Astrocyte of the spinal cord (primary cell): ENCODE measurements at places on chromosomes 1 and 21.

DNA sequence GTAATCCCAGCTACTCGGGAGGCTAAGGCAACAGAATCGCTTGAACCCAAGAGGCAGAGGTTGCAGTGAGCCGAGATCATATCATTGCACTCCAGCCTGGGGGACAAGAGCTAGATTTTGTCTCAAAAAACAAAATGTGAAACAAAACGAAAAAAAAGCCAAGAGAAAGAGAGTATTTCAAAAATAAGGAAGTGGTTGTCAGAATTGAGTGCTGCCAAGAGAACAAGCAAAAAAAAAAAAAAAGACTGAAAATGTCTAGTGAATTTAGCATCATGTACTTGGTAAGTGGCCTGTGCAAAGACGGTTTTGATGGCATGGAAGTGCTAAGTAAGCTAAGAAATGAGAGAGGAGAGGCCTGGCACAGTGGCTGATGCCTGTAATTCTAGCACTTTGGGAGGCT, 14.3 kb downstream of the KPNA6 start:
- no peak for DNase-seq

GRCh38 chr1:188004849-188005248, 1176.1 kb downstream of the PLA2G4A start:
- no peak for DNase-seq

DNA sequence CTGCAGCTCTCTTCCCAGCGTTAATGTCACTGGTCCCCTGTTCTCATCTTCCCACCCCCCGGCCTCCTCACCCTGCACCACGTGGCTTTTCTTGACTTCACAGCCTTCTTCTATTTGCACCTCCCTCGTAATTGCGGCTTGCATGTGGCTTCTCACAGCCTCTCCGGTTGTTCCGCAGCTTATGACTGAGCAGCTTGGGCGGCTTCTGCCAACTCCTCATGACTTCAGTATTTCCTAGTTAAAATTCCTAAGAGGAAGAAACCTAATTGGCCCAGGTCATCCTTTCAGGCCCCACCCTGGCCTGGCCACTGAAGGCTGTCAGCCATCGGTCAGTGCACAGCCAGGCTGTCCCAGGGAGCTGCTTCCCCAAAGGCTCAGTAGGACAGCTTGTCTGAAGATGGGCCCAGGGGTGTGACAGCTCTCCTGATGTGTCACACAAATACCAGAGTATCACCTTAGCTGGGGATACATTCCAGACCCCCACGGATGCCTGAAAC, 8.6 kb upstream of the RERE start:
- DNase-seq: peak; percentile 78

- peak; percentile 39 for DNase-seq
Observed at GRCh38 chr1:229579059-229579673, 20.7 kb upstream of the ABCB10 start.

- no peak for DNase-seq
Observed at GRCh38 chr1:13809461-13810159, 109.6 kb downstream of the PRDM2 start.

- no peak for DNase-seq
Observed at GRCh38 chr21:41229509-41230248, 61.7 kb downstream of the BACE2 start.

GRCh38 chr1:213276236-213276635, 225.2 kb downstream of the RPS6KC1 start:
- no peak for DNase-seq

DNA sequence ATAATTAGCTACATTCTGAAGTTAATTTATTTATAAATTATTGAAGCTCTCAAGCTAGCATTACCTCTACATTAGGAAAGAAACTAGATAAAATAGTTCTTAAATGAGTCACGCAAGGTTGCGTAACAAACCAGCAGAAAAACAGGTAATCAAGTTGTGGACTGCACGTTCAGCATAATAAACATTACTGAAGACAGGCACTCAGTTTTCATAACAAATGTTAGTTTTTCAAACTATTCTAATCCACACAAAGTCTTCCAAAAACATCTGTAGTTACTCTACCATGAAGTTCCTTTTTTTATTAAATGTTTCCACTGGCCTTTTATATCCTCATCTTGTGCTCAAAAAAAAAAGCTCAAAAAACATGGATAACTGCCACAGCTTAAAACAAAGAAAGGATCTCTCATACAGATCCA, 1.3 kb downstream of the TOR1AIP2 start:
- DNase-seq: peak; percentile 39

DNA sequence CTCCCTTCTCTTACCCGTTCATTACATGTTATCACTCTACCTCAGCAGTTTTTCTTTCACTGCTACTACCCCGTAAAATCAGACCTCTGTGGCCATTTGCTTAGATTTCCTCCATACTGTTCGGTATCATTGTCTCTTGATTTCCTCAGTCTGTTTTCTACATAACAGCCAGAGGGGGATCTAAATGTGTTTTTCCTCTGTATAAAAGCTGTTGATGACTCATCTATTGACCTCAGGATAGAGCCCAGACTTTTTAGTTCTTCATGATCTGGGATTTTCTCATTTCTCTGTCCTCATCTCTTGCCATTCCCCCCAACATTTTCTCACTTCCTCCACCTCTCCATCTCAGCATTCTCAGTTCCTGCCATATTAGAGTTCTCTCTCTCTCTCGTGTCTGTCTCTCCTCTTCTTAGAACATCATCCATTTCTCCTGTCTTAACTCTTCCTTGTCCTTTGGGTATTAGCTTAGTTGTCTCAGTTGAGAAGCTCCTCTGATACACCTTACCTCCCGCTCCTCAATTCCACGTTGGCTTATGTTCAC, 10.5 kb downstream of the OTUD3 start:
- DNase-seq: no peak

DNA sequence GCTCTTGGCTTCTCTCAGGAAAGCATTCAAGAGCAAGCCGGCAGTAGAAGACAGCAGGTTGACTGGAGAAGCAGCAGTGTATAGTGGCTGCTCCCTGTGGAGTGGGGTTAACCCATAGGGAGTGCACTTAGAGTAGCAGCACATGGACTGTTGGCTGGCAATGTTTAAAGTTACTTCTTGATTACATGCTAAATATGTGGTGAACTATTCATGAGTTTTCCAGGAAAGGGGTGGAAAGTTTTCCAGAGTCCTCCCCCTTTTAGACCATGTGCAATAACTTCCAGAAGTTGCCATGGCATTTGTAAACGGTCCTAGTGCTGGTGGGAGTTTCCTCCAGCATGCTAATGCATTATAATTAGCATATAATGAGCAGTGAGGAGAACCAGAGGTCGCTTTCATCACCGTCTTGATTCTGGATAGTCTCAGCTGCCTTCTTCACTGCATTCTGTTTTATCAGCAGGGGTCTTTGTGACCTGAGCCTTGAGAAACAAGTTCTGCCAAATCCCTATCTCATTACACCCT, 131.8 kb downstream of the CCDC185 start:
- DNase-seq: no peak

- DNase-seq: no peak
Observed at GRCh38 chr1:92464588-92465255, 22.0 kb downstream of the GFI1 start.

DNA sequence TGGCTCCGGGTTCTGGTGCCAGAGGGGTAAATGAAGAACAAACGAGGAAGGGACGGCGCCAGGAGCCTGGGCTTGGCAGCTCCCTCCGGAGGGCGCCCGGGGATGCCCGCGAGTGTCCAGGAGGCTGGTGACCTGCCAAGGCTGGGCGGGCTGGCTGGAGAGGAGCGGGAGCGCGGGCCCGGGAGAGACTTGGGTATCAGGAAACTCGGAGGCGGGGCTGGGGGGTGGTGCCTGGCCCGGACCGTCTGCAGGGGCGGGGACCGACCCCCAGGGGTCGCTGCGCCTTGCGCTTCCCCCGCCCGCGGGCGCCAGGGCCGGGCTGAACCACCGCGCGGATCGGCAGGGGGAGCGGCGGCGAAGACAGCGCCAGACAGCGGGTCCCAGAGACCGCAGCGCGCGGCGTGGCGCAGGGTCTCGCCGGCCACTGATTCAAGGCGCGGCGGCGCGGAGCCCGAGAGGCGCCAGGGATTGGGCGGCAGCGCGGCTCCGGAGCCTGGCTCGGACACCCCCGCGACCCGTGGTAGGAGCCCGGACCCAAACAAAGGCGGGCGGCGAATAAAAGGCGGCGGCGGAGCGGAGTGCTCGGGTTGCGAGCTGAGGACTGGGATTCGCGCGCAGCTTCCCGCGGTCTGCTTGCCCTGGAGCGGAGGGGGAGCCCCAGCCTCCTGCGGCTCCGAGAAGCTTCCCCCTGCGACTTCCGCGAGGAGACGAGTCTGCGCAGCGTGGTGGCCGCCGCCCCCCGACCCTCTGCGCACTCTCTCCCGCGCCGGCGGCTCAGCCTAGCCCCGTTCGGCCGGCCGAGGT, at the start of gene DISP3:
Gene DISP3 (plus strand): TSS at position 585 of the 804 bp plus-strand sequence. CDS start 21,838 bp downstream, outside the sequence.
- DNase-seq: peak; percentile 42

DNA sequence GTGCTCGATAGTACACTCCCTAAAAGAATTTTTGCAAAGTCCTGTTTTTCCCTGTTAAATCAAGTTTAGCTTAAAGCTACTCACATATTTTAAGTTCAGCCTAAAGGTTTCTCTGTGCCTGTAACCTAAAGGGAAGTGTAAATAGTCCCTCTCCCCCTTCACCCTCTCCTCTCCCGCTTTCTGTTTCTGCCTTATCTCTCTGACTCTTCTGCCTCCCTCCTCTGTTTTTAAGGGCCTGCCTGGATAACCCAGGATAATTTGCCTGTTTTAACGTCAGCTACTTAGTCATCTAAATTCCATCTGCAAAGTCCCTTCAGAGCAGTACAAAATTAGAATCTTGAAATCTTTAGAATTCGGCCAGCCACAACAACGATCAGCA, 92.6 kb downstream of the NID1 start:
- peak; percentile 73 for DNase-seq

DNA sequence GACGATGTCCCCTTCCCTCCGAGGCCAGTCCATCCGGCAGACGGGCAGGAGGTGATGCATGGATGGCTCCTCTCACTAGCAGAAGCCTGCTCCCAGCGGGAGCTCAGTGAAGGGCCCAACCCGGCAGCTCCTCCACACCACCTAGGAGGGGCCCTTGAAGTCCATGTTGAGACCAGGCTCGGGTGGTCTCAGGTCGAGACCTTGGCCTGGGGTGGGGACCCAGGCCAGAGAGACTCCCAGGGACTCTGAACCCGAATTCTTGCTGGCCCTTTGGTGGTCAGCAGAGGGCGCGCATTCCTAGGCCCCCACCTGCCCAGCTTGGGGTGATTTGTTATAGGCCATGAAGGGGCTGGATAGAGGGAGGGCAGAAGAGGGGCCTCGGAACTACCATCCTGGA, 642 bp upstream of the NT5C1A start:
- DNase-seq: no peak

- no peak for DNase-seq
Observed at GRCh38 chr1:2233468-2233867, 5.3 kb downstream of the SKI start.

DNA sequence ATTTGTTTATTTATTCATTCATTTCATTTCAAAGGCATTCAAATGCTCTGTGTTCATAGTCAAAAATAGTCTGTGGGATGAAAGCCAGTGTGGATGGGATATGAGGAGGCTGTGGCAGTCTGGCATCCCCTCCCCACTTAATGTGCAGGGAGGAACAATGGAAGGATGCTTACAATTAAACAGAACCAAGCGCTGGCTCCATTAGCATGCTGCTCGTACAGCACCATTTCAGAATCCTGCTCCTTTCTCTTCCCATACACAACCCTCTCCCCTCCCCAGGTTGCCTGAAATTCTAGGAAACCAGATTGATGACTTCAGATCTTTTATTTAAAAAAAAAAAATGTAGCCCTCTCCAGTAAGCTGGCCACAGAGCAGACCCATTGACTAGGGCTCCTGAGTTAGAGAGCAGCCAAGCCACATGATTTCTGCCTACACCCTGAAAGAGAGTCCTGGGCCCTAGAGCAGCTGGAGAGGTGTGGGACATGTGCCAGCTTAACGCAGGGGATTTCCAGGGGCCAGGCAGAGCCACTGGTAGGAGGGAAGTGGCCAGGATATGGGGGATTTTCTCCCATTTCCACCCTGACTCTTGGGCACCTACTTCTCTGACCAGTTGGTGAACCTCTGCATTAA, 205.2 kb downstream of the ASTN1 start:
- no peak for DNase-seq

- DNase-seq: no peak
Observed at GRCh38 chr1:84096176-84096575, 47.9 kb upstream of the PRKACB start.

DNA sequence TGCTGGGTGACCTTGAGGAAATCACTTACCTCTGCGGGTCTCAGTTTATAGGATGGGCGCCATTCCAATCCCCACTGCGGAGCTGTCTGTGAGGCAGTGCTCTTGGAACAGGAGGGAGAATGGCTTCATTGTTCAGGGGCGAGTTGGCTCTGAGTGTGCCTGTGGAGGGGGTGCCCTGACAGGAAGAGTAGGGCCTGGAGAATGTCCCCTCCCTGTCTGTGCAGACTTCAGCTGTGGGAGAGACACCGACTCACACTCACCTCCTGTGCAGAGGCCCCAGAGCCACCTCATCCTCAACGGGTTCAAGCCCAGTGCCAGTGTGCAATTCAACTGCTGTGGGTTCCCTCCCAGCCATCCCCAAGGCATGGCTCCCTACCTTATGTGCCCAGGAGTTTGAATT, 17.1 kb downstream of the ADORA1 start:
- DNase-seq: no peak

DNA sequence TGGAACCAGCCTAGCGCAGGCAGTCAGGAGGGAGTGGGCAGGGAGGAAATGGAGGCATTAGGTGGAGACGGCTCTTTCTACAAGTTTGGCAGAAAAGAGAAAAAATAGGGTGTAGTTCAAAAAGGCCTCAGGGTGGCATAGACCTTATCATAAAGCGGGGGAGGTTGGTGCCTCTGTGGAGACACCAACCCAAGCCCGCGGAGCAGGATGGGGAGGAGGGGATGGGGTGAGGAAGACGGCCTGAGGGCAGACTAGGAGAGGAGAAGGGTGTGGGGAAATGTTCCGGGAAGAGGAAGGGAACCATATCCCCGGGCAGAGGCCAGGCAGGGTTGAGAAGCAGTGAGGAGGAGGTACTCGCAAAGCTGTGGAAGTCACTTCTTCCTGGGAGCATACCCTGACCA, 17.4 kb upstream of the SHE start:
- DNase-seq: no peak

DNA sequence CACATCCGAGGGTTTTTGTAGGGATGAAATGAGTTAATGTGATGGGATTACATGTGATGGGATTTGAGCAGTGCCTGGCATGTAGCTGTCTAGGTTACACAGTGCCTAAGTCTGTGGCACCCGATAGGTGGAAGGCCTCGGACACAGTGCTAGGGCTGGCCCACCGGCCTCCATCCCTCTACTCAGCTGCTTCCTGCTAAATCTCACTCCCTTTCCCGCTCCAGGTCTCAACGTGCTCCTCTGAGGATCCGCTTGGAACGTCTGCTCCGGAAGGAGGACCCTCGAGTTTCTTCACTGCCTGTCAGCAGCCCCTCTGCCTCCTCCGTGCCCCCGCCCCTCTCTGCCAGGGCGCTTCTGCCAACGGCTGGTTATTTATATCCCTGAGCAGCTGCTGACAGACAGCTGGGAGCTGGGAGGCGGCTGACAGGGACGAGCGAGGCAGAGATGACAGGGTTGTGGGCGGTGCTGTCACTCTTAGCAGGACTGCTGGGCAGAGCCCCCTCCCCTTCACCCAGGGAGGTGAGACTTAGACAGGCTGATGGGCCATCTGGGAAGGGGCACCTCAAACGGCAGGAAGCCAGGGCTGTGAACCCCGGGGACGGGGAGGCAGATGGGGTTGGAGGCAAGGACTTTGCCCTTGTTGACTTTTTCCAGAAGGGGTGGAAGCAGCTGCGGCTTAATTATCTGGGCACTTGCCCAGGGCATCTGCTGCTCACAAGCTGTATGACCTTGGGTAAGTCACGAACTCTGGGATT, 26.6 kb upstream of the LRRN2 start:
- DNase-seq: no peak
